Ecto neural progenitor cell (in vitro differentiated cells): ENCODE measurements at places on chromosomes 1 and 21.
A peak's percentile ranks its signal among the peaks of the same experiment; 100 is the strongest.

GRCh38 chr21:34612056-34612455 lies 2.9 kb downstream of the RCAN1 start:
- DNase-seq, result no peak

- no peak for DNase-seq
These were observed 538.8 kb downstream of the LRRIQ3 start for GRCh38 chr1:73659136-73659535.

- no peak for DNase-seq
These were observed 3.4 kb upstream of the HRNR start for GRCh38 chr1:152227310-152227928.

DNA sequence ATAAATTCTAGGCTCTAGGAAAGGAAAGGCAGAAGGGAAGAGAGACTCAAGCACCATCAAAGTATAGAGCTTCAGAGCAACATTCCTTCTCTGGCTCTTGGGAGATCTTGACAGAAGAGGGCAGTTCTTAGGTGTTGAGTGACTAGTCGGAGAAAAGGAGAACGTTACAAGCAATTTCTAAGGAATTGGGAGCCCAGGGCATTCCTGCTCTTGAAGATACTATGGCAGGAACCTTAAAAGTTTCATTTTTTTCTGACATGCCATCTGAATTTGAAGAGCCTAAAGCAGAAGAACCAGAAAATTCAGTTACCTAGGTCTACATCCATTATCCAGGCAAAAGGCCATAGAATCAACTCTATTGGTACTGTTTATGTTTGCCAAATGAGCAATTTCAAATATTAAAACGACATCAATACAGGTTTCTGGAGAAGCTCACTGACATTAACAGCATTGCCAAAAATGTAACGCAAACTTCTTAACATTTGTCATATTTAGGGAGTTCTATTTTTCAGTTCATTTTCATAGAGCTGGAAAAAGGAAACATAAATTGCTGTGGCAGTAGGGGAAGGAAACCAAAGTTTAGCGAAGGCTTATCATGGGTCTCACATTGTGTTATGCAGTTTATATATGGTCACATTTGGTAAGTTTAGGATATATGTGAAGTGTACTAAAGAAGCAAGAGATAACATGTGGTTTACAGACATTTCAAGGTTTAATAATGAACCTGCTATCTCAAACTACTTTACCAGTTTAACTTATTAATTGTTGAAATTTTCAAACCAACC lies 210.1 kb upstream of the NRIP1 start:
- DNase-seq, result no peak

DNA sequence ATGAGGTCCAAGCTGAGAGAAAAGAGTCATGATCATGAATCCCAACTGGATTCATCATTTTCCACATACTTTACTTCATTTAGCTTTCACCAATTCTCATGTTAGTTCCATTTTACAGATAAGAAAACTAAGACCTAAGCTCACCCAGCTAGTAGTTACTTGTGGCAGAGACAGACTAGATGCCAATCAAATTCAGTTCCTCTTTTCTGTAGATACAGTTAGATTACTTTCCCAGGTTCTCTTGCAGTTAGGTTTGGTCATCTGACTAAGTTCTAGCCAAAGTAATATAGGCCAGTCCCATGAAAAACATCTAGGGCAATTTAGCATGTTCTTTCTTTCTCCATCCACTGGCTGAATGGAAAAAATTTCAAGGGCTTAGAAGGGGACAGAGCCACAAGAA lies 8.9 kb upstream of the KCND3 start:
- DNase-seq, result no peak

GRCh38 chr1:1753607-1754005 lies 24.7 kb downstream of the NADK start:
- no peak for DNase-seq

- no peak for DNase-seq
These were observed 116.0 kb downstream of the TTLL7 start for GRCh38 chr1:83882906-83883305.

DNA sequence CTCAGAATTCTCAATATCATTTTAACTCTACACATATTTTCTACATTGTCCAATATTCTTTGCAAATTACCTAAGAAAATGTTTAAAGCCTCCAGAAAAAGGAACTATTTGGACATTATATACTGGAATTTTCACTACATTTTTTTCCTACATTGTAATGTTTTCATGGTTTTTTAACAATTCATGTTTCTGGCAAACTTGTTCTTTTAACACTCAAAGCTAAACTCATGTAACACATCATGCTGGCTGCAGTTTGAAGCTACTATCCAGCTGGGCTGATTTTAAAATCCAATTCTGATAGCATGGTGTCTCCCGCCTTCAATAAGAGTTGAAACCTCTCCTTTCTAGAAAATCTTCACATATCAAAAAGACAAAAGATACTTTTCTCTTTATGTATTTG lies 52.0 kb downstream of the TGFBR3 start:
- DNase-seq, result no peak

GRCh38 chr1:78351551-78352216 lies 139.1 kb upstream of the PTGFR start:
- no peak for DNase-seq

GRCh38 chr21:44293551-44294231 lies 6.2 kb upstream of the PFKL start:
- no peak for DNase-seq

GRCh38 chr1:33143698-33144097 lies 38.1 kb downstream of the TRIM62 start:
- DNase-seq, result no peak

DNA sequence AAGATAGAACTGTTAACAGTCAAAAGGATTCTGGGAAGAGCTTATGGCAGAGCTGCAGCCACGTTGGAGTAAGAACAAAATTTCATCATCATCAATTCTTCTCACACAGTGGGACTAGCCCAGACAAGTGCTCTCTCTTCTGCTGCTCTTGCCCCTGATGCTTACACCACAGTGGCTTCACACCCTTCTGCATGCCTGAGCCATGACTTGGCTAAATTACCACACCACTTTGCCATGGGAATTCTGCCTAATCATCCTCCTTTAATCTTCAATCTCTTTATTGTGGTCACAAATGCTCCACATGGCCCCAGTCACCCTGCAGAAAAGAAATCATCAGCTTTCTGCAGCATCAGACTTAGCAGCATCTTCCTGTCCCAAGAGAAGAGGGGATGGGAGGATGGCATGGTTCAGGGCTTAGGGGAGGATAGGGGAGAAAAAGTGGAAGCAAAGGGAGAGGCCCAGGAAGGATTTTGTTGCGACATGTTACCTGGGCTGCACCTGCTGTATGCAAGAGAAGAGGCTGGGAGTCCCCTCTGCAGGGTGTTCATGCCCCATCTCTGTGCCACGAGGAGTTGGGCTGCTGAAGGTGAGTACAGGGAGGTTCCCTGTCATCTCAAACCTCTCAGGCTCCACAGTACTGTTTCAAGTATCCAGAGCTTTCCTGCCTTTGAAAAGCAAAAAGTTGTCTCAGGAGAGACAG lies 9.0 kb upstream of the RPTN start:
- no peak for DNase-seq

DNA sequence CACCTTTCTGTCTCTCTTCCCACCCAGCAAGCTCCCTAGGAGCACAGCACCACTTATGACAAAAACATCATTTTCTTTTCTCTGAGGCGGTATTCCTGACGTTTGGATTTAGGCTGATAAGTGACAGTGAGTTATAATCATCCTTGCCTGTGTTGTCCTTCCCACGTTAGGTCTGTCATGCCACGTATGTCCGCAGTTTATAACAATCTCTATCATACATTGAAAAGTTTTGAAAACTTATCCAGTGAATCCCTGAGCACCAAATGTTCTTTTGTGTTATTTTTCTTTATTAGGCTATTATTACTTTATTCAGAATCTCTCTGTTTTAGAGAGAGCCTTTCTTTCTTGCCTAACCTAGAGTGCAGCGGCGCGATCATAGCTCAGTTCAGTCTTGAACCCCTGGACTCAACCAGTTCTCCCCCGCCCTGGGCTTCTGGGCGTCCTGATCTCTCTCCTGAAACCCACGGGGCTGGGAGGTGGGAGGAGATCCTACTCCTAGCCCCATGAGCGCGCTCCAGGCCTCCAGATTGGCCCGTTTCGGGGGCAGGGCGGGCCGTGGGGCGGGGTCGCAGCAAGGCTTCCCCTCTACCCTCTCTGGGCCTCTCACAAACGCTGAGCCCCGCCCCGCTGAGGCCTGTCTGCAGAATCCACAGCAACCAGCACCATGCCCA lies at the start of gene GSTM2:
GSTM2 (plus strand) TSS at position 606 of the 671 bp plus-strand sequence; CDS start at position 665, 59 bp downstream.
- DNase-seq, result peak; percentile 95

- no peak for DNase-seq
These were observed 40.5 kb downstream of the EPHB2 start for GRCh38 chr1:22751124-22751531.

DNA sequence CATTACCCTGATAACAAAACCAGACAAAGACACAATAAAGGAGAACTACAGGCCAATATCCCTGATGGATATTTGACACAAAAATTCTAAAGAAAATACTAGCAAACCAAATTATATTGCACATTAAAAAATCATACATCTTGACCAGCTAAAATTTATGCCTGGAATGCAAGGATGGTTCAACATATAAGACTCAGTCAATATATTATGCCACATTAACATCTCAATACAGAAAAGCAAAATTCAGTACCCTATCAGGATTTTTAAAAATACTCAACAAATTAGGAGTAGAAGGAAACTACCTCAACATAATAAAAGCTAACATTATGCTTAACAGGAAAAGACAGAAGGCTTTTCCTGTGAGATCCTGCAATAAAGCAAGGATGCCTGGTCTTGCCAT lies 177.1 kb downstream of the MAGI3 start:
- no peak for DNase-seq

DNA sequence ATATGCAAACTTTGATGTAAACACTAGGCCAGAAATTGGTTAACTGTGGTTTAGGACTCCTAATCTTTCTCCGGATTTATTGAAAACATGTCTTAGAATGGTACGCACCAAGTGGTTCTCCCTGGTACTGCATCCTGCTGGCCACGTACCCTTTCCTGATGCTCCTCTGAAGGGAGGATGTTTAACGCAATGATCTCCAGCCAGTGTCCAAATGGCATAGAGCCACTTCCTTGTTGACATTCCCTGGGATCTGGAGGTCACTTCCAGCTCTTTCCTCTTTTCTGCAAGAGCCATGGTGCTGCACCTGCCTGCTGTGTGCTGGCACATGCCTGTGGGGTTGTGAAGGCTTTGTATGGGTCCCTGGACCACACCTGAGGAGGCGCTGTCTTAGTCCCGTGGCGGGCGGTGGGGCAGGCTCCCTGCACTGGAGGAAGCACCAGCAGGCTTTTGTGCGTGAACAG lies 53.9 kb downstream of the GALNT2 start:
- DNase-seq, result no peak

GRCh38 chr1:236868625-236869467 lies 73.8 kb downstream of the MTR start:
- DNase-seq, result no peak

DNA sequence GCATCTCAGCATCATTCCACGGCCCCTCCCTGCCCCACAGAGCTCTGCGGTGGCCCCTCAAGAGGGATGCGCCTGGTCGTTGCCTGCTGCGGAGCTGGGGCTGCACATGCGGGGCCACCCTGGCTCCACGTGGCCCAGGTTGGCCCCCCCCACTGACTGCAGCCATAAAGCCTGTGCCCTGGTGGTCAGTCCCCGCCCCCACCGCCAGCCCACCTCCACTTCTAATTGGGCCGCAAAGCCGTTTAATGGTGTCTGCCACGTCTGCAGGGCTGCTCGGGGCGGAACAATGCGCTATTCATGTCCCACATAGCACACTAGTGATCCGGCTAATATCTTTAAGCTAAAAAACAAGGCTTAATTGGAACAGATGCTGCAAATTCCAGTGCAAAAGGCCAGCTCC lies 33.5 kb upstream of the ACTRT2 start:
- no peak for DNase-seq

- DNase-seq, result no peak
These were observed 114.3 kb downstream of the GDAP2 start for GRCh38 chr1:117814856-117815797.

GRCh38 chr1:201882665-201883132 lies 6.0 kb upstream of the SHISA4 start:
- DNase-seq, result no peak

- no peak for DNase-seq
These were observed 17.9 kb upstream of the CSF1 start for GRCh38 chr1:109892561-109893368.

DNA sequence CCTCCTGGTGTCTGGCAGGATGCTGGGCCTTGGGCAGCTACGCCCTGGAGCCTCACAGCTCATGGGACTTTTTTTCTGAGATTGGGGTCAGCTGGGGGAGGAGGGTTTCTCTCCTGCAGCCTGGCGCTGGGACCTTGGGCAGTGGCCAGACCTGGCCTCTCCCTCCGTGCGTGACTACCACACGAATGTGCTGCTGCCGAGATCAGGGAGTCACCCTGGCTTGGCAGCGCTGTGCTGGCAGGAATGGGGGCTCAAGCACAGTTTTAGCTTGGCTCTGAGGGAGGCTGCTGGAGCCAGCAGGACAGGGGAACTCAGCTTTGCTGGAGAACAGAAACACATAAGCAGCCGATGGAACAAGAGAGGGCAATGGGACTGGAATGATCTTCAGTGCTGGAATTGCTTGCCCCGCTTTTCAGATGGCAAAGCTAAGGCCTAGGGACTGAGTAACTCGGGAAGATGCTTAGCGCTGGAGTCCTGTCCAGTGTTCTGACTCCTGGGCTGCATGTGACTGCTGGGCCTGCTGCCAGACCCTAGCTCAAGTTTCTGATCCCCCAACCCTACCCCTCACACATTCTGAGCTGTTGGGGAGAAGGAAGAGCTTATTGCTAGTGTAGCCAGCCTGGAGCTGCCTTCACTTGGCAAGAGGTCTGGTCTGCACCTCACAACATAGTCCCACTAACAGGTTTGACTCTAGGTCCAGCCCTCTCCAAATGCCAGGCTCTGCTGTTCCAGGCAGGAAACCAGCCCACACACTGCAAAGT lies 69.9 kb downstream of the NAV1 start:
- DNase-seq, result no peak

GRCh38 chr1:217622042-217622441 lies 8.8 kb downstream of the GPATCH2 start:
- DNase-seq, result no peak

GRCh38 chr1:24091971-24092482 lies 19.9 kb downstream of the MYOM3 start:
- DNase-seq, result no peak

DNA sequence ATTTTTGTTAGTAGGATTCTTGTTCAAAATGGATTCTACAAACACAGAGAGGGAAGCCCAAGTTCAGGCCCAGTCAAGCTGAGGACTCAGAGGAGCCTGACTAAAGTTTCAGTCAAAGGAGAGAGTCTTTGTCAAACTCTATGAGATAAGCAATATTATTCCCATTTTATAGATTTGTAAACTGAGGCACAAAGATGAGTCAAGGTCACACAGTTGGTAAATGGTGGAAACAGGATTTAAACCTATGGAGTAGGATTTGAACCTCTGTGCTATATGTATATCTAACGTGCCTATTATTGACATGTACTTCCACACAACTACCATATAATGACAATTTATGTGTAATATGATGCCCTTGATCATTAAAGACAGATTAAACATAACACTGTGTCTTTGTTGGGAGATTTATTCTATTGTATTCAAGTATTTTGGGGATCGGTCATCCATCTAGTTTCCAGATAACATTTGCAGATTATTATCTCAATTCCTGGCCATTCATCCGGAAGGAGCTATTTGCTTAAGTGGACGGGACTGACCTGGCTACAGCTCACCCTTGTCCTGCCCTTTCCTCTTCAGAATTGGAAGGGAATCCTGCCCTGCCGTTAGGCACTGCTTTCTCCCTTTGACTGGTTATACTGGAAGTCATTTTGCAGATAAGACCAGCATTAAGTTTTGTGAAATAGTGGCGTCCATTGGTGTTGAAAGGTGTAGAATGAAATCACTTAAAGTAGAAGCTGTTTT lies 86.1 kb upstream of the LMO4 start:
- no peak for DNase-seq
